Spleen (tissue), 13 donors: ENCODE measurements at places on chromosomes 12 and 14. TPM values are rescaled to one million over a fixed set of nuclear protein-coding genes. Genes with fewer than 3 reads are reported as not detected.

DNA sequence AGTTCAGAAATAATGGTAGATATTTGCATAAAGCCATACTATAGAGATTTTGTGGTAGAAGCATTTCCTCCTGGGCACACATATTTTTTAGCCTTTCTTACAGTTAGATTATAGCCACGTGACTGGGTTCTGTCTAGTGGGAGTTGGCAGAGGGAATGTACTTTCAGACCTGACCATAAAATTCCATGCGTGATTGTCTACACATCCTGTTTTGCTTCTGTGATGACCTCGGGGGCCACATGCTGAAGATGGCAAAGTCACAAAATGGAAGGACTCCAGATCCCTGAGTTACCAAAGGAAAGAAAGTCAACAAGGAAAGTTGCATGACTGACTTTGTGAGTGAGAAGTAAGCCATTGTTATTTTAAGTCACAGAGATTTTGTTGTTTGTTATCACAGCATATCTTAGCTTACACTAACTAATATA lies 14.6 kb upstream of the MIA2 start:
- DNase-seq = no peak

GRCh38 chr14:32212833-32213232 lies 9.8 kb upstream of the RNU6-8 start:
- DNase-seq = no peak

DNA sequence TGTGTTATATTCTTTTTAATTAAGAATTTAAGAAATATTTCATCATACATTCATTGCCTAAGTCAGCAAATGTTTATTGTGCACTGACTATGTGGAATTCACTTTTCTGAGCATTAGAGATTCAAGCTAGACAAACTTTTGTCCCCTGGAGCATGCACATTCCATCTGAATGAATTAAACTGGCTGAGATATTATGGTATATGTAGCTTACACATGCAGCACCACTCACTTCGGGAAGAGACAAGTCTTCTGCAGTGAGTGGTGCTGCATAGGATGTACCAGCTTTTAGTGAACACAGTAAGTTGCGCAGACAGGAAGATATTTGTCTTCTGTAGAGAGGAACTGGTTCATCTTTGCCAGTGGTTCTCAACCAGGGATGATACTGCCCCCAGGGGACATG lies 318.4 kb downstream of the SYT1 start:
- no peak for DNase-seq

- no peak for DNase-seq
Measured at GRCh38 chr12:19671695-19672094, 232.4 kb downstream of the AEBP2 start.

DNA sequence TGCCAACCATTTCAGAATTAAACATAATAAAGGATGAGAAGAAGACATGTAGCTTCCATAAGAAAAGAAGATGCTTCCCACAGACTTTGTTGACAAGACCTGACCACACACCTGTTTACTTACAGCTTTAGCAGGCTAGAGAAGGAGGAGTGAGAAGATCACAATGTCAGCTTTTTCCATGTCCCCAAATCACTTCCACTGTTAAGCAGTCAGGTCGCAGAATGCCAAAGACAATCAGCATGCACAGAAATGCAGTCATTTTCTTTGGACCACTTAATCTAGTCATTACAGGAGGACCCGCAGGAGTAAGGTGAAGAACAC lies 314.9 kb downstream of the SSPN start:
- DNase-seq = no peak

DNA sequence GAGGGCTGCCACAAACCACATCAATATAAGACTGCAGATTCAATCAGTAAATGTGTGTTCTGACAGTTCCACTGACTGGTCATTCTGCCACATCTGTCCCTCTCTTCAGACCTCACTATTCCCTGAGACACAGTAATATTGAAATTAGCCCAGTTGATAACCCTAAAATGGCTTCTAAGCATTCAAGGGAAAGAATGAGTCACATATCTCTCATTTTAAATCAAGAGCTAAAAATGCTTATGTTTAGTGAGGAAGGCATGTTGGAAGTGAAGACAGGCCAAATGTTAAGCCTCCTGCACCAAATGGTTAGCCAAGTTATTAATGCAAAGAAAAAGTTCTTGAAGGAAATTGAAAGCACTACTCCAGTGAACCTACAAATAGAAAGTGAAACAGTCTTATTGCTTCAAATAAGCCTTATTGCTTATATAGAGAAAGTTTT lies 24.5 kb upstream of the KIF21A start:
- DNase-seq = no peak

GRCh38 chr12:20350495-20350894 lies 17.8 kb upstream of the PDE3A start:
- no peak for DNase-seq

GRCh38 chr12:46590991-46591703 lies 218.6 kb upstream of the SLC38A2 start:
- no peak for DNase-seq

DNA sequence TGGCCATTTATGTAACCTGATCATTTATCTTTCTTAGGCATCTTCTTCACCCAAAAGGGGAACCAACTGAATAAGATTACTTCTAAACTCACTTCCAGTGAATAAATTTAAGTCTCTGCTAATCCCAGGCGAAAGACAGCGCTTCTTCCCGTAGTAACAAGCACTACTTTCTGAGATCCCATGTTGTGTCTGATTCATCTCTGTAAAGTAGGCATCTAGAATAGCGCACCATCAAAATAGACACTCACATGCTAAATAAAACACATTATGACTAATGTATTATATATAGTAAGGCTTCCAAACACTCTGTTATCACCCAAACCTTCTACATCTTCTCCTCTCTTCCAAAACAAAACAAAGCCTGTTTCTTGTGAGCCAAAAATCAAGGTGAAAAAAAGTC lies 15.1 kb downstream of the GTF2A1 start:
- no peak for DNase-seq

DNA sequence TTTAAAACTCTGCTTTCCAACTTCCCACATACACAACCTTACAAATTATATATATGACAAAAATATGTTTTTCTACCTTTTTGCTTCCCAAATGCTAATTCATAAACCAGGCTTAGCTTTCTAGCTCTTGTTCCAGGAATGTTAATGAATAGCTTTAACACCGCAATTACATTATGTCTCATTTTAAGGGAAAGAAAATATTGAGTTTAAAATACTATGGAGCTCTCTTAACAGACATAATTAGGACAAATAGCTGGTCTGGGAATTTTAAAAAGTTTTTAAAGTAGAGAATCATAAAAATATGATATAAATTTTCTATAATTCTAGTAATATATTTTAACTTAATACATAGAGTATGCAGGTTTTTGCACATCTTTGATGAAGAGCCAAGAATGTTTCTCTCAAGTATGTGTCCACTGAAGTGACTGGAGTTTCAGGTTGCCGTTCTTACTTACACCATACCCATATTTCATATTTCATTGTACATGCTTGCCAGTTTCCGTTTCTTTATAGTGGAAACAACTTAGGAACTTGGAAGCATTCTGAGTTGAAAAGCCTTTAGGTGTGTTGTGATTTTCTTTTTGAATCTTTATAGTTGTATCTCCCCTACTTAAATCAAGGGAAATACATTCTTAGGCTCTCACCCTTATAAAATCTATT lies 90.6 kb upstream of the SLCO1C1 start:
- DNase-seq = no peak

DNA sequence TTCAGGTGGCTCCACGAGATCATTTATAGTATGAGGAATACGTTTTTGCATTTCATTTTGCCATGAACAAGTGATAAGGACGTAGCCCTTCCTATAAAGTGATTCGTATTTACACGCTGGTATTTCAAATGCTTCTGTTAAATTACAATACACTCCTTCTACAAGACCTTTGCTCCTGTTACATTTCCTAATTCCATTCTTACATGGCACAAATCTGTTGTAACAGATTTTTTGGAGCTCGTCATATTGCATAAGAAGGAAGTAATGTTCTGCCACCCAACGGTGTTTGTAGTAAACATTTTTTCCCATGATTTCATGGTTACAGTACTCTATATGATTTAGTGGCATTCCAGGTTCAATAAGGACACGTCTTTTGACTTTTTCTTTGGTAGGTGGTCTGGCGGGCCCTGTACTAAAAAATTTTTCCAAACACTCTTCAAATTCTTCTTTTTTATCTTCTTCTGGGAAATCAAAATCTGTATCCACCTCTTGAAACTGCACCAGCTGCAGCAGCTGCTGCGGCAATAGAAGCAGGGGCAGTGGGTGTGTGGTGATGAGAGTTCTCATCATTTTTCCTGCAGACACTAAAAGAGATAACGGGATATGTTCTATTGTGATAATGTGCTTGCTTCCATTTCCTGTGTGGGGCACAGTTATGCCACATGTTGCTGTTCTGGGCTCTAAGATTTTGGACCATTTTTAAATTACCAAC lies 4.2 kb downstream of the RNASE9 start:
- DNase-seq = no peak

GRCh38 chr12:28189784-28190320 lies 404 bp upstream of the CCDC91 start:
- no peak for DNase-seq

DNA sequence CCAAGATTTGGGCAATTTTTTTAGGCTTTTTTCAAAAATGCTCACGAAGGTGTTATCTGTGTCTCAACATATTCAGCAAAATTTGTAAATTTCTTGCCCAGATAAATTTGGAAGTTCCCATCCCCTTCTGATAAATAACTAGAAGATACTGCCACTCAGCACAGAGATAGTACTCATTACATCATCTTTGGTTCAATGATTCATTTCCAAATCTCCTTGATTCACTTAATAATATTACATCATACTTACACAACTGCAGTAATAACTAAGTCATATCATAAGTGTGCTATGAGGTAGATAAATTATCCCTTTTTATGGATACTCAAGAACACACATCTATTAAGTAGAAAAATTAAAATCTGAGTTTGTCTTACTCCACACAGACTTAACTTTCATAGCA lies 89.4 kb downstream of the RPAP3 start:
- no peak for DNase-seq

GRCh38 chr12:100901266-100901665 lies 106.7 kb downstream of the ANO4 start:
- no peak for DNase-seq

GRCh38 chr12:118332511-118332910 lies 40.2 kb downstream of the TAOK3 start:
- no peak for DNase-seq

DNA sequence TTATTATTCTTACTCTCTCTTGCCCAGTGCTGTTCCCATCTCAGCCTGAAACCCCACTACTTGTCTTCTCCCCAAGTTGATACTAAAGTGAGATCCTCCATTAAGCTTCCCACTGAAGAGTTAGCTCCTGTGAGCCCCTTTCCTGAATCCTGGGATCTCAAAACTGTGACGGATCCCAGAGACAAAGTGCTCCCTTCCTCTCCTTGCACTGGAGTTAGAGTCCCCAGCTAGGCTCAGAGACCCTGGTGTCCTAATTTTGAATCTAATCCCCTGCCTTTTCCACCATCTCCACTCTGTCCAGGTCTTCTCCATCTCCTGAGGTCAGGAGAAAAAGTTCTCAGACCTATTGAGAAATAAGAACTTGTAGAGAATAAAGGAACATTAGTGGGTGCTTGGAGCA lies 17.6 kb upstream of the TBX3 start:
- no peak for DNase-seq

DNA sequence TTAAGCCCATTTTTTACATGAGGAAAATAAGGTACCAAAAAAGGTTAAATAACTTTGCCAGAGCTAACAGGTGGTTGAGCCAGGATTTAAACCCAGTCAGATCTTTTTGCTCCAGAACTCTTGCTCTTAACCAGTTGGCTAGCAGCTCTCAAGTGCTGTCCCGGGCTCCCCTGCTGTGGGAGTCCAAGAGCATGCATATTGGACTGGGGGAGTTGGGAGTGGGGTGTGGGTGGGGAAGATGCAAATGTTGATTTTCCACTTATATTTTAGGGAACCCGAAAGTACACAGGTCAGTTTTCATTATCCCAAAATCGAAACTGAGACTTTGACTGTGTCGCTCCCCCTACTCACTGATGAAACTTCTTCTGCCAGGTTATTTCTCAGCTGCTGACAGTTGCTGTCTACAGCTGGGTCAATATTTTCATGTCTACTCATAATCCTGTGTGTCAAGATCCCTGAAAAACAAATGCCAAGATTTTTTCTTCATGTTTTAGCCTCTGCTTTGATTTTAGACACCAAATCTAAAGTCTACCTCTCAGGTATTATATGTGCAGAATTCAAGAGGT lies 172.3 kb upstream of the TMPO start:
- DNase-seq = no peak

DNA sequence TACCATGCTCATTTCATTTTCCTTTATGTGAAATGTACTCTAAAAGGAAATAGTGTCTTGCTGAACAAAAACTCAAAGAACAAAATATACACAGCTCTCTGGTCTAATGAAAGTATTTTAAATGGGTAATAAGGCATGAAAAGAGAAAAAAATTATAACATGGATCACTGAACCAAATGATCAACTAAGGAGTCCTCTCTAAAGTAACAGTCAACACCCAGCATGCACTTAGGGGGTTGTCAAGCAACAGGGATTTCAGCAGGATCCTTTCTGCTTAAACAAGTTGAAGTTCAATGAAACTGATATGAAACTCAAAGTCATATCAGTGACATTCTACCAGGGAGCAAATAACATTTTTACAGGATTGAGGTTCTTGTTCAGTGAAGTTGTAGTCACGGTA lies 398.8 kb downstream of the SEC23A start:
- no peak for DNase-seq

DNA sequence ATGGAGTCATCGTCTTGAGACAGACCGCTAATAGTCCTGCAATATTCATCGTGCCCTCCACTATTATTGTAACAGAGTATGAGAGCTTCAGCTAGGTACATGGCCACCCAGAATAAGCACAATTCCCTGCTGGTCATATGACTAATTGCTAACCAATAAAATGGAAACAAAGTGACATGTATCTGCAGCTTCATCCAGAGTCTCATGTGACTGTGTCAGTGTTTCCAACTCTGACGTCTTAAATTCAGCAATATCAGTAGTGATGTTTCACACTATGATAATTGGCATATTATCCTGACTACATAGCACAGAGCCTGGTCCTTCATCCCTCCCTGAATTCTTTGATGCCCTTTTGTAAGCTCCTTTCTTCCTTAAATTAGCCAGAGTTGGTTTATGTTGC lies 167.4 kb downstream of the RPS29 start:
- DNase-seq = no peak

DNA sequence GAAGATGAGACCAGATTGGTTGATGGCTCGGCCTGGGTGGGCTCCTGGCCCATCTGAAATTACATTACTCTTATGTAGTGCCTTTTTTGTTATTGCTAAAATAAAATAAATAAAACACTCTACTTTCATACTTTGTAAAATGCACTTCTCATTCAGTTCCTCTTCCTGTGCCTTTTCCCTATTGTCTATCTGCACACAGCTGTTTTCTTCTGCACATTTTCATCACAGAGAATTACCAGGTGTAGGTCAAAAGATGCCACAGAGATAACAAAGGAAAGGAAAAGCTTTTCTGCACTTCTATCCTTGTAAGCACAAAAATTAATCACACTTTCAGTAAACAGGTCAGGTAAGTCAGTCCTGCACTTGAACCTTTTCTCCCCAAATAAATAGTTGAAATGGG lies 265.1 kb downstream of the BTG1 start:
- no peak for DNase-seq

VDR gene
- 5.5 TPM for total RNA-seq

ARHGAP9 gene
- 328 TPM for total RNA-seq

DCD gene
- total RNA-seq = not detected

PALS1 gene
- total RNA-seq = 23.7 TPM

KCNA5 gene
- 0.36 TPM for total RNA-seq

AKAP5 gene
- 2.1 TPM for total RNA-seq

RNU7-1 gene
- total RNA-seq = not detected

MYF5 gene
- not detected for total RNA-seq
